ENCODE measurements at places on chromosomes 16 and 17.

DNA sequence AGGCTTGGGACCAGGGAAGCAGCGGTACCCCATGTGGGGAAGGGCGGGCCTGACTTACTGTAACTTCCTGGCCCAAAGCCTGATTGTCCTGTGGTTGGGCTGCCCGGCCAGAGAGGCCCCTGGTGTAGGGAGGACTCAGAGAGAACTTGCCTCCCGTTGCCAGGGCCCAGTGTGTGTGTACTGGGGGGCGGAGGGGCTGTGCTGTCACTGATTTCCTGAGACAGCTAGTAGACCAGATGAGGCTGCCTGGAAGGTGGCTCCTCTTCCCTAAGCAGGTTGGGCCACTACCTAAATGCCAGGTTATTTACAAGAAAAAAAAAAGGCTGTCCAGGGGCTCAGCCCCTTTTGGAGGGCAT is 16.7 kb downstream of the SOCS3 start:
- no peak for DNase-seq

DNA sequence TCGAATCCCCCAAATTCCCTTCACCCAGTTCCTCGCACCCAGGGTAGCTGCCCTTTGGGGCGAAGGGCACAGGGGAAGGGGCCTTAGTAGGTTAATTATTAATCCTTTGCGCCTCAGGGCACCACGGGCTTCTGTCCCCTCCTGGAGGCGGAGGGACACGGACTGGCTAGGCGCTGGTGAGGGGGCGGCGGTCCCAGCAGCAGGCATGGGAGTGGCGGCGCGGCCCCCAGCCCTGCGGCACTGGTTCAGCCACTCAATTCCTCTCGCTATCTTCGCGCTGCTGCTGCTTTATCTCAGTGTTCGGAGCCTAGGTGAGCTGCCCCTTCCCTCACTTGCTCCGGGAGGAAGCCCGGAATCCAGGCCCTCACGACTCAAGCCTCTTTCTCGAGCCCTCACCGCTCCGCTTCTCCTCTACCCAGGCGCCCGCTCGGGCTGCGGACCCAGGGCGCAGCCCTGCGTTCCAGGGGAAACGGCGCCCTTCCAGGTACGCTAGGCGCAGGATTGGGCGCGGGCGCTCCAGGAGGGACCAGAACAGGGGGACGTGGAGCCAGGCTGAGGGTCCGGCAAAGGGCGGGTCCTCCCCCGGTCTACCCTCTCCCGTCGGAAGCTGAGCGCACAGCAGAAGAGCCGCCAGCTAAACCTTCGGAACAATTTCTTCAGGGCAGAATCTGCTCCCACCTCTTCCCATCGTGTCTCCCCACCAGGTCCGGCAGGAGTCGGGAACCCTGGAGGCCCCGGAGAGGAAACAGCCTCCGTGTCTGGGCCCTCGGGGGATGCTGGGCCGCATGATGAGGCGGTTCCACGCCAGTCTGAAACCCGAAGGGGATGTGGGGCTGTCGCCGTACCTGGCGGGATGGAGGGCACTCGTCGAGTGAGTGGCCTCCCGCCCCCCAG is at the start of gene GLTPD2:
TSS of gene GLTPD2 (plus strand) at position 158 of the 894 bp plus-strand sequence. CDS start at position 206, 48 bp downstream.
- DNase-seq: no peak

DNA sequence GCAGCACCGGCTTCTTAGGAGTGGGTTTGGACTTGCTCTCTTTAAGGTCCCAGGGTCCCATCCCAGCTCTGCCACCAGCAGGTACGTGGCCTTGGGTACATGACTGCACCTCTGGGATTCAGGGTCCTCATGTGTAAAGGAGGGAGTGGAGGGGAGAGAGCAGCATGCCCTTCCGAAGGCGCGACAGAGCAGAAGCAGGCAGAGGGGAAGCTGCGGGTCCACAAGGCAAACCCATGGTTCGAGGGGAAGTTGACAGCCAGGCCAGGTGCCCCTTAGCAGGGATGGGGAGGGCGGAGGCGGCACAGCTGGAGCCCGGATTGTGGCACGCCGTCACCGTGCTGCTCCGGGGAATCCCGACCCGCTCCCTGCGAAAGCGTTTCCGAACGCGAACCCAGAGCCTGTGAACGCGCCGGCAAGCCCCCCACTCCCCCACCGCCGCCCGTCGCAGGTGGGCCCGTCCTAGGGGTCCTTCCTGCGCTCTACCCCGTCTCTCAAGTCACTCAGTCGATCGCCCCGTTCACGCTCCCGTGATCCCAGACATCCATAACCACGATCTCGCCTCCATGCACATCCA is 4.1 kb upstream of the TBX2 start:
- no peak for DNase-seq

- no peak for DNase-seq
Measured at GRCh38 chr16:63130942-63131341, 1094.7 kb upstream of the CDH8 start.

DNA sequence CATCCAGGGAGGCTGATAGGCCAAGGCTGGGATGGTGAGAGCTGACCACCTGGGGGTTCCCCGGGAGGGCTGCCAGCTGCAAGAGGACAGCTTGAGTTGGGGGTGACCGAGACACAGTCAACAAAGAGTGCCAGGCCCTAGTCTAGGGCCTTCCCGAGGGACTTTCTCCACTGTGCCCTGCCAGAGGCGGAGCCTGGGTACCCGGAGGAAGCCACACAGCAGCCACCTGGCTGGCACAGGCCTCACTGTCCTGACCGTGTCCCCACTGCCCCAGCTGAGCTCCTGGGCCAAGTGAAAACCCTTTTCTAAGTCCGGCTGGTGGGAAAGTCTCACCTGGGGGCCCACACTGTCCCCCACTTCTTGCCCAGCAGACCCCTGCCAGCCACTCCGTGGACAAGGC is 71.9 kb upstream of the GSE1 start:
- no peak for DNase-seq

DNA sequence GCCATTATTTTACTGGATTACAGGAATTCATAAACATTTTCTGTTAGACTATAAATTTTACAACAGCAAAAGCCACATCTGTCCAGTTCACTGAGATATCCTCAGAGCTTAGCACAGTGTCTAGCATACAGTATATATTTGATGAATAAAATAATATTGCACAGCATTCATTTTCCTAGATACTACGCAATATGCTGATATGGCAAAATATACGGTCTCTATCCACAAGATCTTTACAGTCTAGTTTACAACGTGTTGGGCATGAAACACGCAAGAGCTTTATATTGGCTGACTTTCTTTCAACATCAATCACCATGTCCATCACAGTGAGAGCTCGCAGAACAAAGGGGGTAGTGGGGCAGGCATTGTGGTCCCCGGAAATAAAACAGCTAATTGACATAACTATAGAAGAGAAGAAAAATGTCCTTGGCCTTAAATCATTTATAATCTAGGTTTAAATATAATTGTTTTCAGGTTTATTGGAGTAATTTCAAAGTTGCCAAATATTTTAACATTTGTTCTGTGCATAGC is 43.5 kb downstream of the ZNF652 start:
- DNase-seq: no peak

GRCh38 chr16:68234188-68235107 is 1.5 kb downstream of the ESRP2 start:
- no peak for DNase-seq

DNA sequence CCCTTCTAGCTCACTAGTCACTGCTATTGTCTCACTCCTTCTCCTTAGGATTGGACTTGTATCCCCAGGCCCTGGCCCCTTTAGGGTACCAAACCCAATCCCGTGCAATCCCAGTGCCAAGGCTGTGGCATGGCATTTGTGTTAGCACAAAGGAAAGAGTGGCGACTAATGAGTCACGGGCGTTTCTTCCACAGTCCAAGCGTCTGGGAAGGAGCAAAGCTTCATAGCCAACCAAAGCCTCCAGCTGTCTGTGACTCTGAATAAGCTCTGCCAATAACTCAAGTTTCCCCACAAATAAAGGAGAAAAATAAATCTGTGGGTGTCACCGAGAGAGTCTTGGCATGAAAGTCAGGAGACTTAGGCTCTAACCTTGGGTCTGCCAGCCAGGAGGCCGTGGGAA is 54.6 kb upstream of the COX10 start:
- no peak for DNase-seq

DNA sequence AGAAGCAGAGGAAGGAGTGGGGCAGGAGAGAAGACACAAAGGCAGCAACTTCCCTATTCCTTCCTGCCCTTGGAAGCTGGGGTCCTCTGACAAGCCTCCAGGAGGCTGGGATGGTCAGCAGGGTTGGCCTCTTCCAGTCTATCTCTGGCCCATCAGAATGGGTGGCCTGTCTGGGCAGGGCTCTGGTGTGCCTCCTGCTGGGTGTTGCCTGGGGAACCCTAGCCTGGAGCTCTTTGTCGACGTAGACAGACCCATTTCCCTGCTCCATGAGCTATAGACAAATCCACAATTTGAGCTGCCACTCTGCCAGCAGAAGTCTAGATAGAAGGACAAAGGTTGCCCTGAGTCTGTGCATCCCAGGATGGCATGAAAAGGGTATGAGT is 11.4 kb downstream of the IGFBP4 start:
- DNase-seq: no peak

DNA sequence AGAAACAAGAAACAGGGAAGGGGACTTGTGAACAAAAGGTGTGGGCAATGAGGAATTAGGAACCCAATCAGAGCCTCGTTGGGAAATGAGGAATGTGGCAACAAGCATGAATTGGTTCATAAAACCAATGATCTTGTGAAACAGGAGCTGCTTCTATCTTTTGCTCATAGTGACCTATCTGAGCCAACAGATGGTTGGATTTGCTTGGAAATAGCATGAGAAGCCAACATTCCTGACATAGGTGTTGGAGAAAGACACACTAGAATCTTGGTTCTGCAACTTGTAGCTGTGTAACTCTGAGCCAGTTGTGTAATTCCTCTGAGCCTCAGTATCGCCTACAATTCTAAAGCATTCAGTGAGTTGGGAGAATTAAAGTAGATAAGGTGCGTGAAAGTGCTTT is 251.9 kb upstream of the AXIN2 start:
- DNase-seq: no peak

GRCh38 chr16:67163999-67164558 is 466 bp upstream of the HSF4 start:
- no peak for DNase-seq

- DNase-seq: no peak
Measured at GRCh38 chr16:74030000-74030706, 266.5 kb upstream of the PSMD7 start.

DNA sequence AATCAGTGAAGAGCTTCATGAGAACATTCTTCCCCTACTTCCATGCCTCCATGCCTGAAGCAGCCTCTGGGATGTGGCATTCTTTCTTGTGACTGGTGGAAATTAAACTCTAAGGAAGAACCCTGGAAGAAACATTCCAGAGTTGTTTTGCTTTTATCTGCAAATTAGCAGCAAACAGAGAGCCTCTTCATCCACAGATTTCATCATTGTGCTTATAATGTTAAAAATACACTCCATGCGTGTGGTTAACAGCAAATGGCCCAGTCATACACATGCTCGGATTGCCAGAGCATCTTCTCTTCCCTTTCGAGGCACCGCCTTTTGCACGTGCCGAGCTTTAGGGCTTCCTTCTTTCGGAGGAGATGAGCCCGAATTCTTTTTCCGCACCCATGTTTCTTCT is 411.3 kb downstream of the SNX29 start:
- no peak for DNase-seq

GRCh38 chr17:73932216-73932749 is 271.2 kb upstream of the RPL38 start:
- no peak for DNase-seq

- DNase-seq: no peak
Measured at GRCh38 chr17:68505951-68506350, 6.3 kb upstream of the PRKAR1A start.

- no peak for DNase-seq
Measured at GRCh38 chr16:66271074-66272060, 95.1 kb upstream of the CDH5 start.

DNA sequence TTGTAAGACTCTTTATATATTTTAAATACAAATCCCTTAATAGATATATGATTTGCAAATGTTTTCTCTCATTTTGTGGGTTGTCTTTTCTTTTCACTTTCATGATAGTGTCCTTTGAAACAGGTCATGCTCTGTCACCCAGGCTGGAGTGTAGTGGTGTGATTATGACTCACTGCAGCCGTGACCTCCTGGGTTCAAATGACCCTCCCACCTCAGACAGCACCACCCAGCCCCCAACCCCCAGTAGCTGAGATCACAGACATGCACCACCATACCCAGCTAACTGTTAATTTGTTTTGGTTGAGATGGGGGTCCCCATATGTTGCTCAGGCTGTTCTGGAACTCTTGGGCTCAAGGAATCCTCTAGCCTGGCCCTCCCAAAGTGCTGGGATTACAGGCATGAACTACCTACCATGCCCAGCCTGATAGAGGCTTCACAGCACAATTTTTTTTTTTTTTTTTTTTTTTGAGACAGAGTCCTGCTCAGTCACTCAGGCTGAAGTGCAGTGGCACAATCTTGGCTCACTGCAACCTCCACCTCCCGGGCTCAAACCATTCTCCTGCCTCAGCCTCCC is 18.5 kb upstream of the TMIGD1 start:
- DNase-seq: no peak

- DNase-seq: no peak
Measured at GRCh38 chr16:23145186-23145585, 4.1 kb downstream of the USP31 start.

DNA sequence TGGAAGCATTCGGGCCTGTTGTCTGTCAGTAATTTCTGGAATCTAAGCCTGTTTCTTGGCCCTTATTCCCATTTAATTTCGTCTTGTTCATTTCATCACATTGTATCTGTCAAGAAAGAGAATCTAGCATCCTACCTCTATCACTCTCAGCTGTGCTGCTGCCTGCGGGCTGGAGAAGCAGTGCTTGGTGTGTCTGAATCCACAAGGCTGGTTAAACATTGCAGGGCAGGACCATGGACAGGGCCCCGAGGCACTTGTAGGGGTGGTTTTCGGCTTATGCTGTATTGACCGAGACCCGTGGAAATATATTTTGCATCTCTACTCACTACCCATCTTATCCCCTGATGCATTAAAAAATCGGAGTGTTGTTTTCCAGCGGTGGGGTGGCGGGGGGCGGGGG is 3.1 kb downstream of the RAB11FIP4 start:
- DNase-seq: no peak

DNA sequence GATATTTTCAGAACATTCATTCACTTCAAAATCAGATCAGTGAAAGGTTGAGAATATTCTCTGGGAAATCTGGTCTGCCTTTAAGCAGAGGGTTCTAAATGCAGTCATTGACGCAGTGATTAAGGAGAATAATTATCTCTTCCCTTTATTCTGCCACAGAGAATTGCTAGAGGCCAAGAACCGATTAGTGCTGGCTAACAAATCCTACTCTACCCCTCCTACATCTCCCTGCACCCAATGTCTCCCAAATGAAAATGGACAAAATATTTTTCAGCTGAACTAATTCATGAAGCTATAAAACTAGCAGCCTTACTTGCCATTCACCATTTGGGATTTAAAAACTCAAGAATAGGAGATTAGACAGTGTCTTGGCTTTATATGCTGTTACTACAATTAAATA is 185.5 kb upstream of the SOX9 start:
- DNase-seq: no peak

- no peak for DNase-seq
Measured at GRCh38 chr16:73504591-73505575, 457.0 kb upstream of the ZFHX3 start.

Data from D721Med (cell line).